Left colon (tissue), 2 donors: ENCODE measurements at places on chromosomes 13 and 19. TPM values are rescaled to one million over a fixed set of nuclear protein-coding genes. Genes with fewer than 3 reads are reported as not detected.

ZNF844 gene
- 8.6 TPM for total RNA-seq

ARGLU1 gene
- total RNA-seq: 70.0 TPM

CEACAM4 gene
- 0.22 TPM for total RNA-seq

CACNA1A gene
- total RNA-seq: 8.8 TPM

KLHL1 gene
- total RNA-seq: 0.08 TPM

ERICH6B gene
- total RNA-seq: not detected

CAMSAP3 gene
- total RNA-seq: 51.1 TPM

LILRA1 gene
- 0.61 TPM for total RNA-seq

FAM83E gene
- total RNA-seq: 180 TPM

ANKRD10 gene
- 116 TPM for total RNA-seq

SPIB gene
- 48.2 TPM for total RNA-seq

COX6B2 gene
- 27.6 TPM for total RNA-seq

MIR17HG gene
- 3.3 TPM for total RNA-seq

ZSCAN5A gene
- 19.6 TPM for total RNA-seq
